Activated T-cell treated with anti-CD3 and anti-CD28 coated beads, Interleukin-2, amount 50 U/mL, for 72 hours (primary cell): ENCODE measurements at places on chromosomes 2 and 18. TPM values are rescaled to one million over a fixed set of nuclear protein-coding genes. Genes with fewer than 3 reads are reported as not detected.

GRCh38 chr2:135056790-135057189 is 4.7 kb downstream of the RAB3GAP1 start:
- no peak for DNase-seq

GRCh38 chr2:1693723-1694122 is 50.6 kb downstream of the PXDN start:
- DNase-seq: no peak

Gene WIPF1
- total RNA-seq: 198 TPM

GRCh38 chr2:38835990-38836389 is 39.7 kb downstream of the DHX57 start:
- no peak for DNase-seq

DNA sequence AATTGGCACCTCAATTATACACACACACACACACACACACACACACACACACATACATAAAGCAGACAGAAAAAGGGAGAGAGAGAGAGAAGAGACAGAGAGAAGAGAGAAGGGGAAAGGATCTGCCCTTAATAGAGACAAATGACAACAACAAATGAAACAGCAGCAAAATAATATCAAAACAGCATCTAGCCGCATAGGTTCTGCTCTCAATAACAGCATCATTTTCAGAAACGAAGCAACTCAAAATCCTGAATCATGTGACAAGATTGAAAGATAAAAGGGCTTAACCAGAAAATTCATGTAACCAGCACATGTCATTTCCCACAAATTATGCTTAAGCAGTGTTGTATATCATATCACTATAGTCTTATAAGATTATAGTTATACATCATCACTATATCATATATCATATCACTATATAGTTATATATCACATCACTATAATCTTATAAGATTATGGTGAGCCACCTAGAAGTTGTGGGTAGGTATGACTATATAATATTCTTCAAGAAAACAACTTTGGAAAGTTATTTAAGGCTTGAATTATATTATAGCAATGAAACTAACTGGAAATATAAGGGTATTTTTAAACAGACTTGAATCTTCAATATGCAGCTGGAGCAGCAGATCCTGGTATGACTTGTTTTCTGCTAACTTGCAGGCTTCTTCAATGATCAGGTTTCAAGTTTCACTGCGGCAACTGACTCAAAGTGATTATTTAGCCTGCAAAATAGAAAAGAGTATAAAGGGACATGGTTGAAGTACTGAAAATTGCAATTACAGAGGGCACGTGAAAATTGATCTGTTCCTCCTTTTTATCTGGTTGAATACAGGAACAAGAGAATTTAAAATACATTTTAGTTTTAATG is 16.1 kb upstream of the VPS54 start:
- DNase-seq: peak; percentile 50

DNA sequence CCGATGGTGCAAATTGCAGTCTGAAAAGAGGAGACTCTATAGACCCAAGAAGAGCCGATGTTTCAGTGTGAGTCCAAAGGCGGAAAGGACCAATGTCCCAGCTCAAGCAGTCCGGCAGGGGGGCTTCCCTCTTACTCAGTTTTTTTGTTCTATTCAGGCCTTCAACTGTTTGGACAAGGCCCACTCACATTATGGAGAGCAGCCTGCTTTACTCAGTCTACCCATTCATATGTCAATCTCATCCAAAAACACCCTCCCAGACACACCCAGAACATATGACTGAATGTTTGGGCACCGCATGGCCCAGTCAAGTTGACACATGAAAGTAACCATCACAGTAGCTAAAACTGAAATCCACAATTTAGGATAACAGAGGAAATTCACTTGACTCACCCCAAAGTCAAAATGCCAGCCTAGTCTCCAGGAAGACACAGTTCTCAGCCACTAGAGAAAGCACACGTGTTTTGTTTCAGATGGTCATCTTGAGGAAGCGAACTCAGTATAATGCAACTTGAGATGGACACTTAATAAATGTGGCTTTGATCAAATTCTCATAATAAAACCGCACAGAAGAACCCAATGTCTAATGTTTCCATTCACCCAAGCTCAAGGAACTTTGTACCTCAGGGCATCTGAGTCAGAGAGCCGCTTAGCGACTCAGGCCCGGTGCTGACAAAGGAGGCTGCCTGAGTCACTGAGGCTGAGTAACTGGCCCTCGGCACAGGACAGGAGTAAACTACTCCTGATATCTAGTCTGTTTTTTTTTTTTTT is 2.4 kb downstream of the FHL2 start:
- peak; percentile 73 for DNase-seq

Gene PIEZO2
- total RNA-seq: not detected

DNA sequence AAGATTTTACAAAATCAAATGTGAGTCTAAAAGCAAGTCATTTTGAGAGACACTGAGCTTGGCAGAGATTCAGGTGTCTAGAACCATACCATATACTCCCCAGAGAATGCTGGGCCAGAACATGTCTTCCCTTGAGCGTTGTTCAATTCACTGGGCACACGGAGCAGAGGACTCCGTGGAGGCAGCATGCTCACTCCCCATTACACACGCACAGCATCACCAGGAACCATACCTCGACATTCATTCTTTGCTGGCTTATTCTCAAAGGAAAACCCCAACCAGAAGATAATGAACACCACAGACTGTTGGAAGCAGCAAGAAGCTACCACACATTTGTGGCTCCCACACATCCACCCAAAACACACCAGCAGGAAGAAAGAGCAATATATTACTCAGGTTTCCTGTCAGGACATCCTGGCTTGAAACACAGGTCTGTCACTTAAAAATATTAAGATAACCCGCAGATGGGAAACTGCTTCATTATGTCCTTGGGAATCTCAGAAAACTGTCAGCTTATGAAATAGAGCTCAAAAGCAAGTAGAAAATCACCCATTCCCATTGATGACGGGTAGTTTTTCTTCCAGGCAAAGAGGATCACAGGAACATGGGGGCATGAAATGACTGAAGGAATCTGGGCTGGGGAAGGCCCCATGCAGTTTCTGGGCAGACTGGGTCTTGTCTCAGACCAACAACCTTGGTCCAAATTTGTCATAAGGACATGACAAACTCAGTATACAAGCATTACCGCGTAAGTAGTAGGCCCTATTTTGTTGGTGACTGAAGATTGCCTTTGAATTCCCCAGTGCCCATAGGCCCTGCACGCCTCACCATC is 46.4 kb downstream of the PCBP1 start:
- DNase-seq: peak; percentile 59

Gene TUBB6
- 5.2 TPM for total RNA-seq

Gene GREB1
- total RNA-seq: 2.4 TPM

GRCh38 chr2:36356990-36357846 is 1.6 kb downstream of the CRIM1 start:
- peak; percentile 34 for DNase-seq

DNA sequence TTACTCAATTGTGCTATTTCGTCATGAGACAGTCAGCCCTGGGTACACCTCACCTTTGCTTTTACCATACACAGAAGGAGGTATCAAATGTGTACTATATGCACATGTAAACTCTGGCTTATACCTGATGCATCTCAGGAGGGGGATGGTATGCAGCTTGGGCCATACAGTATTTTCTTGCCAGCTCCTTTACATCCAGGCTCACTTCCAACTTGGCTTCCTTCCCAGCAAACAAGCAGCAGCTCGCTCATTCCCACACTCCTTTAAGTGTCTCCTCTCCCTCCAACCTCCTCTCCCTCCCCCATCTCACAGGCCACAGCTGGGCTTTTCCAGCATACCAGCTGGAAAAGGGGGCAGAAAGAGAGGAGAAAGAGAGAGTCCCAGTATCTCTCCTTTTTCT is 9.6 kb downstream of the MARCHF4 start:
- no peak for DNase-seq

Gene ANKRD30B
- total RNA-seq: not detected

DNA sequence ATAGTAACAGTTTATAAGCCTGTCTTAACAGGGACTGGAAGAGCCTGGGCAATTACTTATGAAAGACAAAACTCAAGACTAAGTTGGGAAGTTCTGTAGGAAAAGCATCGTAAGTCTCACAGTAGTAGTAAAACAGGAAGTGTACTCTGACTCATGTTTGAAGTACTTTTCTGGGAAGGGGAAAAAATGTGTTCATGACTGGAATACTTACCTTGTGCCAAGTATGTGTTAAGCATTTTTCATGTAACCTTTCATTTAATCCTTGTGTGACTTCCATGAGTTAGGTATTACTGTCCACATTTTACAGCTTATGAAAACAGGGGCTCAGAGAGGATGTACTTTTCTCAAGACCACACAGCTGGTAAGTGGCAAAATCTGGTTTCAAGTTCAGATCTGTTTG is 13.7 kb upstream of the SKOR2 start:
- no peak for DNase-seq

DNA sequence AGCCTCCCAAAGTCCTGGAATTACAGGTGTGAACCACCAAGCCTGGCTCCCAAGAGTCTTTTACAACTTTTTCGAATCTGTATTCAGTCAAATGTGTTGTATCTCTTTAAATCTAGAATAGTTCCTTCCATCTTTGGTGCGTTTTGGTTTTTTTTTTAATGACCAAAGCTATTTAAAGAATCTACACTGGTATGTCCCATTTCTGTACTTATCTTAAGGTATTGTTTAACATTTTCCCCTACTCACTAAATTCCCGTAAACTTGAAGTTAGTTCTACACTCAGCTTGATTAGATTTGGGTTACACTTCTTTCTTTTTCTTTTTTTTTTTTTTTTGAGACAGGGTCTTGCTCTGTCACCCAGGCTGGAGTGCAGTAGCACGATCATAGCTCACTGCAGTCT is 63.8 kb downstream of the TMEM237 start:
- no peak for DNase-seq

Gene RAB31
- total RNA-seq: 0.42 TPM

DNA sequence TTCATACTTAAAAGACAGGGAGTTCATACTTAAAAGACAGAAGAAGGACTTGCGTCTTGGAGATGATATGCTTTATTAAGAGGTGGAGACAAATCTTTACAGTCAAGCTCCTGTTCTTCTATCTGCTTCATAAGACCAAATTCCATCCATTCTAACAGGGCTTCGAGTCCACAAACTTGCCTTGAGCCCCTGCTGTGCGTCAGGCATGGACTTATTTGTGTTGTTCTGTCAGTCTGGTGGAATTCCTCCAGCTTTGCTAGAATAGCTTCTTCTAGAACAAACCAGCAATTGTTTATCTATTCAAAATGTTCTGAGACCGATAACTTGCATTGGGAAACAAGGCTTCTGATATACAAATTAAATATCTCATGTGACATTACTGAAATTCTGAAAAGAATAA is 73.9 kb upstream of the SOX11 start:
- DNase-seq: no peak

DNA sequence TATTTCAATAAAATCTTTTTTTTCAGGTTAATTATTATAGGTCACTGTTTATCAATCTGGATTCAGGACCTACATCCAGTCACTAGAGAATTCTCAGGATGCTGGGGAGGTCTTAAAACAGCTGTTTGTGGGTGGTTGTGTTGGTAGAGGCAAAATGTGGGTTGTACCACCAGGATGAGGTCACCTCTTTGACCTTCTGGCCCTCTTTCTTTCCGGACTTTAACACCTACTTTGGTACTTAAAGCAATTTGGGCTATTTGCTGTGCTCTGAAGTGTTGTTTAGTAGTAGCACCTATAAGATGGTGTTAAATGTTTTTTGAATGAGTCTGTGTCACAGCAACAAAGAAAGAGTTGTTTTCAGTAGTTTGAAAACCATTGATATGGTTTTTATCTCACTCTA is 14.6 kb downstream of the EML4 start:
- no peak for DNase-seq

Gene YPEL5
- 94.3 TPM for total RNA-seq

- DNase-seq: no peak
Observed at GRCh38 chr2:171703574-171704347, 16.5 kb downstream of the DYNC1I2 start.

DNA sequence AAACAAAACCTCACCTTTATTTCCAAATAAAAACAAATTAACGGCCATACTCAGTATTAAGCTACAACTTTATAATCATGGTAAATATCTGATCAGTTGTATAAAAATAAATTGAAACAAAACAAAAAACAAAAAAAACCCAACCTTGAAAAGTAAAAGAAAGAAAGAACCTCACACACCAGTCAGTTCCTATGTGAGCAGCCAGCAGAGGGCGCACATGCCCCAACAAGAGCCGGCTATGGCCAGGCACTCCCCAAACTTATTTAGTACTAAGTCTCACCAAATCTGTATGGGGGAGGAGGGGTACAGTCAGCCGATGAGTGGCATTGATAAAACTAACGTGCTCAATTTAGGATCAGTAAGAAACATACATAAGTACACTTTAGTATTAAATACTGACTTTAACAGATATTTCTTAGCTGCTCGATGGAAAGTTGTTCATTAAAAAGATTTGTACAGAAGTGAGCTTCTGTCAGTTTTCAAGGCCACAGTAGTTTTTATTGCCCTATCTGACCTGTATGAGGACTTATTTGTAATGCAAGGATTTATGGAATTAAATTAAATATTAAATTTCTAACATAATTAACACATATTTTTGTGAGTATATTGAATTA is 172.6 kb downstream of the TCF4 start:
- DNase-seq: peak; percentile 75

Gene ATOH8
- not detected for total RNA-seq

DNA sequence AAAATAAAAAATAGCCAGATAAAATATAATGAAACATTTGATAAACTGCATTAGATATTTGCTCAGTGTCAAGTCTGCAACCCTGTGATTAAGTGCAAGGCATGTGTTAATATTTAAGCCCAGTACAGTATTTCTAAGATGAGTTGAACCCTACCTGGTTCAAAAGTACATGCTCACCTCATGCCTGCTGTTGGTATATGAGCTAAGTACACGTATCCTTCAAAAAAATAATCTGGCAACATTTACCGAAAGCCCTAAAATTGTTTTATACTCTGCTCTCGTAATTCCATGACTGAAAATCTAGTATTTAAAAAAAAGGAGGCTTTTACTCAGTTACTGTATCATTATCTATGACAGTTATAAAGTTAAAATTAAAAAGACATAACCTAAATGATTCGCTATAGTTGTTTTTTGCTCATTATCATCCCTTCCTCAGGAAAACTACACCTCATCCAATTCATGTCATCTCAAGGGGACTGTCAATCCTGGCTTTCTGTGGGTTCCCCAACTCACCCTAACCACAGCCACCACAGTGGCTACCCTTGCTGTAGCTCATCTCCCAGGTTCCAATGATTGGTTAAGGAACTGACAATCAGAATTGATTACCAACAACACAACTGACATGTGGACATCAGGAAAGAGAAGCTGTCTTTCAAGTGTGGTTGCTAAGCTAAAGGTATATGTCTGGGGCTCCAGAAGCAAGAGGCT is 10.6 kb downstream of the TLK1 start:
- DNase-seq: peak; percentile 18

Gene PRSS56
- total RNA-seq: 0.39 TPM

- DNase-seq: no peak
Observed at GRCh38 chr2:190215620-190216019, 104.0 kb downstream of the HIBCH start.

DNA sequence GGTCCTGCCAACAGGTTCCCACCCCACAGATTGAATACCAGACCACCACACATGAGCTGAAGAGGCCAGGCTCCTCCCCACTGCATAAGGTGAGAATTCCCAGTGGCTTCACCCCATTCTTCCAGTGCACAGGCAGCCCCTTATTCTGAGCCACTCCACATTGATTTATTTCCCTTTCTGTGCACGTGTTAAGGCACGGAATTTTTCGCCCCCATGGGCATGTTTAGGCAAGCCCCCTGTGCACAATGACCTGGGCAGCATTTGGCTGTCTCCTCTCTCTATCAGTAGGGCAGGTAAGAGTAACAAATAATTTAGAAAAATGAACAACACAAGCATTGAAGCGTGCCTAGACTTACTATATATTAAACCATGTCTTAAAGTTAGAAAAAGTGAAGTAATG is 15.2 kb upstream of the CHAC2 start:
- DNase-seq: no peak

Gene GPR39
- not detected for total RNA-seq

GRCh38 chr2:236254001-236254400 is 10.2 kb downstream of the ASB18 start:
- no peak for DNase-seq
